ENCODE measurements at places on chromosomes 12 and 14.

- DNase-seq: no peak
Observed at GRCh38 chr14:97840159-97840558, 1043.0 kb downstream of the VRK1 start.

DNA sequence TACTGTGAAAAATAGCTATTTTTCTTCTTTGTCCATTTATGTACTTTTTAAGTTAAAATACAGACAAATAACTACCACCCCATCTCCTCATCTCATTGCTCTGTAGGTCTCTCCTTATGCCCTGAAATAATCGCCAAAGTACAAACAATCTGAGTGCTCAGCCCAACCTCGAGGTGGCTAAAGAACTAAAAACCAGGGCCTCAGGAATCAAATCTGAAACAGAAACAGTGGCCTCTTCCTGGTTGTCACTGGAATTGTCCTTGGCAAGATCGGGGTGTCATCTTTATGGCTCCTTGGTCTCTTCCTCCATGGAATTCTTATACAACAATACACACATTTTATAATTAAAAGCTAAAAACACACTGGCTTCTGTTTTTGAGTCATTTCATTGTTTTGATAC, 182.4 kb downstream of the ASCL1 start:
- DNase-seq: no peak

DNA sequence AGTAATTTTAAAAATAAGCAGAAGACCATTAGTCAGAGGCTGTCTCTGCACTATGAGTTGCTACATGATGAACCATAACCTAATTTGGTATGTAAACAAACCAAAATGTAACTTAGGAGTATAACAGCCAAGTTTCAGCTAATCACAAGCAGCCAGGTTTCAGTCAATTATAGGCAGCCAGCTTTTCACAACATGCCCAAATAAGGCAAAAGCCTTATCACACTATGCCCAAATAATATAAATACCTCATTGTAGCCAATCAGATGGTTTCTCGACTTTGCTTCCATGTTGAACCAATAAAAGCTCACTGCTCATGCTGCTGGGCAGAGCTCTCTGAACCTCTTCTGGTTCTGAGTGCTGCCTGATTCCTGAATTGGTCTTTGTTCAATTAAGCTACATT, 38.6 kb downstream of the GARIN6 start:
- no peak for DNase-seq

DNA sequence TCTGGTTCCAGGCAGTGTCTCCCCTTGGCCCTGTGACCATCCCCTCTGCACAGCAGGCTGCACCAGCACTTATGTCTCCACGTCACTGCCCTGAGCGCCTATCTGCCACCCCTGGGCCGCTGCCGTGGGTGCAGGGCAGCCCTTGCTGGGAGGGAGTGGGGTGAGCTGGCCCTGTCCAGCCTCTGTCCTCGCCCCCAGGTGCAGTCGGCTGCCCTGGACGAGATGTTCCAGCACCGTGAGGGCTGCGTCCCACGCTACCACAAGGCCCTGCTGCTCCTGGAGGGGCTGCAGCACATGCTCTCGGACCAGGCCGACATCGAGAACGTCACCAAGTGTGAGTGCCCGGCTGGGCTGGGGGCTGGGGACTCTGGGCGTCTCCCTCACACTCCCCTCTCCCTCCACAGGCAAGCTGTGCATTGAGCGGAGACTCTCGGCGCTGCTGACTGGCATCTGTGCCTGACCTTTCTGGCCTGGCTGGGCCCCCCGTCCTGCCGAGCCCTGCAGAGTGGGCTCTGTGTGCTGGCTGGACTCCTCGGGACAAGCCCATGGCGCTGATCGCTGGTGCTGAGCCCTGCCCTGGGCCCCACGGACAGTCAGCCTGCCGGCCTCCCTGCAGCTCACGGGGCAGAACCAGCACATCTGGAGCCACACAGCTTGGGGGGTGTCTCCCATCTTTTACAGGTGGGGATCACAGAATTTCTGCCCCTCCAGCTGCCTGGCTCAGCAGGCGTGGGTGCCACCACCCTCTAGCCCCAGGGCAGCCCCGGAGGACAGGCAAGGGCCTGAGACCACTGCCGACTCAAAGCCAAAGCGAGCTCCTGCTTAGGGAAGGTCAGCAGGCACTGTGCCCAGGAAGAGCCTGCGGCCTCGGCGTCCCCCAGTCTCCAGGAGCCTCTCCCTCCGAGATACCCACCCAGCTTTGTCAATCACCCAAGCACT, 7.9 kb upstream of the PUS1 start:
- no peak for DNase-seq

GRCh38 chr12:96522690-96523089, 33.3 kb downstream of the CFAP54 start:
- no peak for DNase-seq

- no peak for DNase-seq
Observed at GRCh38 chr12:53593707-53594106, 32.5 kb downstream of the ATF7 start.

DNA sequence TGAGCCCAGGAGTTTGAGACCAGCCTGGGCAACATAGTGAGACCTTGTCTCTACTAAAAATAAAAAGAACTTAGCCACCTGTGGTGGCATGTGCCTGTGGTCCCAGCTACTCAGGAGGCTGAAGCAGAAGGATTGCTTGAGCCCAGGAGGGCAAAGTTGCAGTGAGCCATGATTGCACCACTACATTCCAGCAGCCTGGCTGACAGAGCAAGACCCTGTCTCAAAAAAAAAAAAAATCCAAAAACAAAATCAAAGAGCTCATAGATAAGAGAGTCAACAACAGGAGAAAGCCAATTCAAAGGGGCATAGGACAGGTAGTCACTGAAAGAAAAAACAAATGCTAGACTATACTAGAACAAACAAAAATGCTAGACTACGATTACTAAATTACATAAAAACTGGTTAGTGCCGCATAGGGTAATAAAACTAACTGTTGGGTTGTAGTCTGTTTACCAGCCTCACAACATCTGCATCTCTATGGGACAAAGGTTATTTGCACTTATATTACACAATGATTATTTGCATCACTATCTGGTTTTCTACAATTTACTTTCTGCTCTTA, 16.6 kb upstream of the EEA1 start:
- DNase-seq: no peak
